CD4-positive, alpha-beta T cell treated with Interleukin-6 at 100 ng/mL for 8 hours (primary cell): ENCODE measurements at places on chromosomes 13 and 19.

DNA sequence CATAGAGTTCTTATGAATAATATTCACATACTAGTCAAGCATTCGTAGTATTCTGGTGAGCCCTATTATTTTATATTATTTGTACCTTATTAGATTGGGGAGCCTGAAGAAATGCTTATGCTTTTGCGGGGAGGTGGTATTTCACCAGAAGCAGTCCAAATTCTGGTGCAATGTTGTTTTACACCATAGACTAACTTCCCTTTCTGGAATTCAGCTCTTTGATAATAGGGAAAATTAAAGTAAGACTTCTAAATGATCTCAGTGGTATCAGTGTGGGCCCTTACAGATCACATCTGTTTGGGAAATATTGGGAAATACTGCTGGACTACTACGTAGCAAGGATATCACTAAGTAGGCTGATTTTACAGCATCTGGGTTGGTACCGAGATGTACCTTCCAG, 34.2 kb downstream of the KCTD12 start:
- DNase-seq = no peak

- DNase-seq = peak; percentile 31
Observed at GRCh38 chr19:41298348-41298964, 11.5 kb upstream of the CCDC97 start.

- DNase-seq = no peak
Observed at GRCh38 chr13:36530050-36530789, 97.9 kb downstream of the CCNA1 start.

DNA sequence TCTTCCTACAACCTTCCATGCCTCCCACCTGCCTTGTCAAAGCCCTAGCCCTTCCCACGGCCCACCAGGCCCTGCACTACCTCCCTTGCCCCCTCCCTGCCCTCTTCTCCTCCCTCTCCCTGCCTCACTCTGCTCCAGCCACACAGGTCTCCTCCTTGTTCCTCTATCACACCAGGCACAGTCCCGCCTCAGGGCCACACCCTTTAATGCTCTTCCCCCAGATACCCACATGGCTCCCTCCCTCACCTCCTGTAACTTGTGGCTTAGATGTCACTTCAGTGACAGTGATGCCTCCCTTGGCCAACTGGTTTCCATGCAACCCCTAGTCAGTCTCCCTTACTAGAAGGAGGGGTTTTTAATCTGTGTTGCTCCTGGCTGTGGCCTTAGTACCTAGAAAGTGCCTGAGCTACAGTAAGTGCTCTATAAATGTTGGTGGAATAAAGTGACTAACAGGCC, 1.3 kb downstream of the SIRT6 start:
- no peak for DNase-seq
